ENCODE measurements at places on chromosomes 4 and X.

GRCh38 chr4:143554728-143555597 is 41.5 kb downstream of the SMARCA5 start:
- no peak for DNase-seq

DNA sequence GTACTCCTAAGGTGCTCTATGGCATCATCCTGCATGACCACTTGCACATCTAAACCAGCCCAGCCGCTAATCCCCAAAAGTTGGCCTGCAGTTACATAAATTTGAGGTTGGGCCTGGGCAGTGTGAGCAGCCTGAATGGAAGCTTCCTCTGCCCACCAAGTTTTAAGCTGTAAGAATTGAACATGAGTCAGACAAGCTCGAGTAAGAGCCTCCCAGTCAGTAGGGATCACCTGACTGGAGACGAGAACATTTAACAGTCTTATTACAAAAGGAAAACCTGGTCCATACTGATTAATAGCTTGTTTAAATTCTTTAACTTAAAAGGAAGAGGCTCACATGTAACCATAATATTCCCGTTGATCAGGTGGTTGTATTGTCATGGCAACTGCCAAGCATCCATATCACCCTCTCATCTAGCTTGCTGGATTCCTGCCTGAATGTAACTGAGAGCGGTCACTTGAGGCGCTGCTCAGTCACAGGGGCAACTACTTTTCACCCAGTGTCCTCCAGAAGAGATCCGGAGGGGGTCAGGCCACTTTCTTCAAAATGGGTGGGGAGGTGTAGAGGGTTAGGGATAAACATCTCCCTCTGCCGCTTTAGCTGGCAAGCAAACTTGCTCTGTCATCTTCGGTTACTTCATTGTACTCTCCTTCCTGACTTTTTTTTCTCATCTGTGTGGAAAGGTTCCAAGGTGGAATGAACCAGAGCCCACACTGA is 56.6 kb upstream of the WDR1 start:
- DNase-seq: no peak

- DNase-seq: no peak
These were observed 318.0 kb upstream of the TAPT1 start for GRCh38 chr4:16544251-16544721.

DNA sequence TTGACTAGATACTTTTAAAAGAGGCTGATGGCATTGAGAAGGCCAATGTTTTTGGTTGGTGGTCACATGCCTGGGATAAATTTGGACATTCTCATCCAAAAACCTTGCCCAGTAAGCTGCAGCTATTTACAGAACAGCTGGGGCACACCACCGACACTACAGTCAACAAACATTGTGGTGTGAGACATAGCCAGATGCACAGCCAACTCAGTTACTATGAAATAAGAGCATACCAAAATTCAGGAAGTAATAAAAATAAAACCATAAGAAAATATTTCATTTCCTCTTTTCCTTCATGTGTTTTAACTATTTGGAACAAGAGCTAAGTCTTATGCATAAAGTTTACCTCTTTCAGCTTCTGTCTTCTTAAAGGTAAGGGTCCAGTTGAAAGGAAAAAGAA is 8.8 kb downstream of the PPM1K start:
- DNase-seq: no peak

DNA sequence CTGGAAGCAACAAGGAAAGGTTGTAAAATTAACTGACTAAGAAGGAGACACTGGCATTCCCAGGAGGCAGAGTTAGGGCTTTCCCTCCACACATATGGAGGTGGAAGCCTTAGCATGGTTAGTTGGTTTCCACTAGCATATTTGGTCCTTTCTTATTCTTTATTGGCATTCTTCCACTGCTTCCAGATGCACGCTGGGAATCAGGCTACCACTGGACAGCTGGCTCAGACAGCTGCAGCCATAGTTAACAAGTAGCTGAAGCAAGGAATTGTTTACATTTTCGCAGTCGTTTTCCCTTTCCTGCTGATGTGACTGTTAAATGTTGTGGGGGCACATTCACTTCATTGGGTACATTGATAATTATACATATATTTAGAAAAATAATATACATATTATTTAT is 169.2 kb downstream of the GRIA2 start:
- no peak for DNase-seq

DNA sequence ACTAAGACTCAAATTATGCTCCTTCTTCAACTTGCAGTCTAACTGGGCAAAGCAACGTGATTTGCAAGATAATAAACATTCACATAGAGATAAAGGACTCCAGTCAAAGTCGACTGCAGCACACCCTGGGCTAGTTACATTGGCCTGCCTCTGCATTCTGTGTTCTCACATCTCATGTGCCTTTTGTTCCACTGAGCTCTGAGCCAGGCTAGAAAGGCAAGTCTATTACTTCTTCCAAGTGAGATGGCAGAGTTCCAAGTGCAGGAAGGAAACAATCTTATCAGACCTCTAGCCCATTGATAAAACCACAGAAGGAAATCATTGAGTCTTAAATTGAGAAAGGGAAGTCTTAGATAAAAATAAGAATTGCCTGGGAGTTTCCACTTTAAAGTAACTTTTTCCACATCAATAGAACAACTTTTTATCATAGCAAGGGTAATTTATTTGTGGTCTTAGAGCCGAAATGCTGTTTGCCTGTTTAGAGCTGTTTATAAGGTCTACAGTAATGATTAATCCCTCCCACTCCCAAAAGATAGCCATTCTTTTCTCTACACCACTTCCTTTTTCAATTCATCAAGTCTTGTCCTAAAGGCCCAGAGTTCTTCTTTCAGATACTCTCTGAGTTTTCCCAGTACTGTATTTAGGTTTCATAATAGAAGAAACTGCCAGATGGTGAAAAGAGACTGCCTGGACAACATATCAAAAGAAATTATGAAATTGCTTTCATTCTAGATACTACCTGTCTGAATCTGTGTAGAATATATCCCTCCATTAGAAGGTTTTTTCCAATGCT is 200.2 kb downstream of the GUCY2F start:
- no peak for DNase-seq

DNA sequence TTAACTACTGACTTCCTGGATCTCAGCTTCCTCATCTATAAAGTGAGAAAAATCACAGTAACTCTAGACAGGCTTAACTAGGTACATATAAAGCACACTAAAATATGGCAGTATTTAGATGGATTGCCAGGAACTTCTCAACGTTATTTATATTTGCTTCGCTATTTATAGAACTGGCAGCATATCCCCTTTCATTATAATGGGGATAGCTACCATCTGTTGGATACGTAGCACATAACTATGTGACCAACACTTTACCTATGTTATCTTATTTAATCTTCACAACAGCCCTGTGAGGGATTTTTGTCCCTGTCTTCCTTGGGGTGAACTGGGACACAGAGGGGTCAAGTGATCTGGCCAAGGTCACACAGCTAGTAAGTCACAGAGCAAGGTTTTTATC is 64.6 kb downstream of the ENPEP start:
- DNase-seq: no peak

GRCh38 chrX:123436512-123437136 is 252.5 kb downstream of the GRIA3 start:
- no peak for DNase-seq

DNA sequence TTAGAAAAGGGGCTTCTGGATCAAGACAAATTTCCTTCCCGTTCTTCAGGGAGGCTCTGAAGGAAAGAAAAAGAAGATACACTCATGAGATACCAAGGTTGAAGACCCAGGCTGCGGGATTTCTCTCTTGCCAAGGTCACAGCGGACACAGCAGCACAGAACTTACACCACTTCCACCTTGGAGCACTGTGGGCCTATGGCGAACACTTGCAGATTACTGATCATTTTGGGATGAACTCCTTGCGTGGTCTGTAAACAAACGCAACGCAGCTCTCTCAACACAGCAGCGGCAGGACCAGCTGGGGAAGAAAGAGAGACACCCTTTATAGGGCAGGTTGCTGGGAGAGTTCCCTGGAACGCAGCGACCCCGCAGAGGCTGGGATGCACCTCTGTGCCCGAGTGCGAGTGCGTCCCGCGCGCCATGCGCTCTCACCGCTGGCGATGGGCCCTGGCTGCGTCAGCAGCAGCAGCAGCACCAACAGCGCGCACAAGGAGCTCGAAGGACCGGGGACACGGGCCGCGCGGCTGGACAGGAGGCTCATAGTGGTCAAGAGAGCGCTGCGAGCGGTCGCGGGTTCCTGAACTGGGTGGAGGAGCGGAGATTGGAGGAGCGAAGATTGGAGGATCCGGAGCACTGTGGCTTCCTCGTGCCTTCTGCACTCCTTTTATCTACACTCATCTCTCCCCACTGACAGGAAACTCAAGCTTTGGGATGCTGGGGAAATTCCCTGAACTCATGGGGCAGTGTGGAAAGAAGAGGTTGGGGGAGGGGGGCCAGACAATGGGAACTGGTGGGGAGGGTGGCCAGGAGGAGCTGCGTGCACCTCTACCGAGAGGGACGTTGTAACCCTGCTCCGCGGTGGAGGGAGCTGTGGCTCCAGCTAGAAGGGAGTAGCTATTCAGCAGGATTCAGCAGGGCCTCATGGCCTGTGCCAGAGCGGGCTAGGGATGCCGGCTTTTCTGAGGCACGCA is at the start of gene CXCL5:
TSS of gene CXCL5 (minus strand) at position 638 of the 972 bp plus-strand sequence. CDS start at position 542, 96 bp downstream.
- no peak for DNase-seq

DNA sequence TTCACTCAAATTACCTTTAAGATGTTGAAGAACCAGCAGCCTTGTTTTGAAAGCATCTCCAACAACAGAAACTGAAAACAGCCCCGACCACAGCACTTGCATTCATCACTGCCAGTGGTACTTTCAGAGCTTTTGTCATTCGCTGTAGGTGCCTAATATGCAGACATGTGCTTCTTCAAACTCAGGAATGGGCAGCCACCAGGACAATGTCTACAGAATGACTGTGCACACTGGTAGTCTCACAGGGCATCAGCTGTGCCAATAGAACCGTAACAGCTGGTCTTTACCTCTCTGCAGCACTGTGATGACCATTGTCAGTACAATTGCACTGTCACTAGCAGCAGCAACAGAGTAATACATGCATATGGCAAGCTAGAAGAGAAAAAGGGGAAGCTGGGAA is 1149.7 kb downstream of the STPG2 start:
- no peak for DNase-seq

- DNase-seq: no peak
These were observed 7.5 kb downstream of the GPR143 start for GRCh38 chrX:9758021-9758638.

- DNase-seq: no peak
These were observed 55.6 kb downstream of the RTL9 start for GRCh38 chrX:110414273-110414672.

DNA sequence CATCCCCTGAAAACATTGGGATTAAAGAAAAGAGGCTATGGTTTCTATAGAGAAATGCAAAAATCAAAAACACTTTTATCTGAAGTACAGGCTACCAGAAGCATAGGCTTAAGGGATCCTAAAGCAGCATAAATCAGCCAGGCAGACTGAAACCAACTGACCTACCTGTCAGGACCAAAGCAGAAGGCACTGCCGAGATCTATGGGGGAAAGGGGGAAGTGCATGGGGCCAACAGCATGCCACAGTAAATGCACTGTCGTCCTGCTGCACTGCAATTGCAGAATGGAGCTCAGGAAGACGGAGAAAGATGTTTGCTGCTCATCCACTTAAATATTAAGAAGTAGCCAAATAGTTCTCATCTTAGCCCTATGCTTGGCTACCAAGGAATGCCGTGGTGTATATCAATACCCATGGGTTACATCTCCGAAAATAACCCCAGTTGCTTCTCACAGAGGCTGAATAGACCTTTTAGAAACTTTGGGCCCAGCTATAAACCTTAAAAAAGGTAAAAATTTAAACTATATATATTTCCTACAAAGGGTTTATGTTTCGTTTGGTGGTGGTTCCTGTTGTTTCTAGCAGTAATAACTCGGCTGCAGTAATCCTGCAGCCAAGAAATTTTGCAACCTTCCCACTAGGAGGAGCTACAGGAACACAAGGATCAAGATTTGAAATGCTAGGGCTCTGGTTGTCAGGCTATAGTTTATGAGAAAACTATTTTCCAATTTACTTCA is 312.2 kb upstream of the DIAPH2 start:
- DNase-seq: no peak

GRCh38 chr4:41719417-41719816 is 29.1 kb downstream of the PHOX2B start:
- no peak for DNase-seq

DNA sequence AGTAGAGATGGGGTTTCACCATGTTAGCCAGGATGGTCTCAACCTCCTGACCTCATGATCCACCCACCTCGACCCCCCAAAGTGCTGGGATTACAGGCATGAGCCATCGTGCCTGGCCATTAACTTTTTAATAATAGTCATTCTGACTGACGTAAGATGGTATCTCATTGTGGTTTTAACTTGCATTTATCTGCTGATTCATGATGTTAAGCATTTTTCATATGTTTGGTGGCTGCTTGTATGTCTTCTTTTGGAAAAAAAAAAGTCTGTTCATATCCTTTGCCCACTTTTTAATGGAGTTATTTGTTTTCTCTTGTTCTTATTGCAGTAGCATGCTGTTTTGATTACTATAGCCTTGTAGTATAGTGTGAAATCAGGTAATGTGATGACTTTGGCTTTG is 45.8 kb downstream of the ANXA10 start:
- no peak for DNase-seq

DNA sequence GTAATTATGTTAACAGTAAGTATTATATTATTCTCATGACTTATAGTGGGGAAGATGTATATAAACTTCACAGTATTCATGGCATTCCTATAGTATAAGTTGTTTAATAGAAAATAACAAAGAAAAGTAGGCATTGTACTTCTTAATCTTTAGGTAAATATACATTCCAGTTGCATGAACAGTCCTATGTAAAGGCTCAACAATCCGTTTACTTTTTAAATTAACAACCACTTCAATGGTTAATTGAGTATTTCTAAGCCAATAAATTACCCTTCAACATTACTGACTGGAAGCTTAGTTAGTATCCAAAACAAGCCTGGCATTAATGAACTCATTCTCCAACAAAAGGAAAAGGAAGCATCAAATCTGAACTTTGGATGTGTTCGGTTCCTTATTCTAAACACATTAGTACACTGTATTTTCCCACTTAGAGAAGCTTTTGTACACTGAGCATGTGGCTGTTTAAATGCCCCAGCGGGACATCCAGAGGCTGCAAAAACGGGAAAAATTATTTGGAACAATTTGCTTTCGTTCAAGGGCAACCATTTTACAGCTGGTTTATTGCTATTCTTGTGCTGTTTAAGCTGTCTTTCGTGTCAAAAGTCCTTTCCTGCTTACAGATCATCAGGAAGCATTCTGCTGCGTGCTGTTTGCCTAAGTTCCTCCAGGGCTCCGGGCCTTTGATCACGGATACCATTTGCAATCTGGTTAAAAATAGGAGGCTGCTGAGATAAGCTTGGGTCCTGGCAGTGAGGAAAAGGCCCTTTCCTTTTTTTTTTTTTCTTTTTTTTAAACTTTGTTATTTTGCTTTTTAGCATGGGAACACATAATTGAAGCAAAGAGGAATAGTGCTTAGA is 460.3 kb downstream of the SPRY1 start:
- no peak for DNase-seq

DNA sequence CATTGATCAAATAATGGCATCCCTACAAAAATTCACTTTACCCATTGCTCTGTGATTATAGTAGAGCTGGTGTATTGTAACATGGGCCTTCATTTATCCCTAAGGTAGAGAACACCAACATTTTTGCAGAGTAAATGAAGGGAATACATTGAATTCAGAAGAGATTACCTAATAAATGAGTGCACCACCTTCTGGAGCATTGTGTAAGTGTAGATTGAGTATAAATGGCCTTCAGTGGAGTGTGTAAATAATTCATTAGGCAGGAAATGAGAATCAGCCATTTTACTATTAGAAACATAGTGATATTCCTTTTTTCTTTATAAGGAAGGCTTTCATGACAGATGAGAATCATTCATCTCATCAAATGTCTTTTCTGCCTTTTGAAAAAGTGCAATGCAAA is 155.8 kb downstream of the FAM47B start:
- DNase-seq: no peak
